ENCODE measurements at places on chromosomes 16 and 17.

- no peak for DNase-seq
Observed at GRCh38 chr16:48133455-48134211, 22.2 kb downstream of the ABCC12 start.

- DNase-seq, result peak; percentile 30
Observed at GRCh38 chr17:20226814-20227482, 217.8 kb downstream of the SPECC1 start.

- no peak for DNase-seq
Observed at GRCh38 chr17:42975265-42975664, 4.6 kb downstream of the PTGES3L start.

- DNase-seq, result no peak
Observed at GRCh38 chr16:87803385-87803784, 37.6 kb upstream of the KLHDC4 start.

GRCh38 chr16:11792410-11793241 lies 4.4 kb downstream of the ZC3H7A start:
- DNase-seq, result peak; percentile 92

GRCh38 chr17:36942631-36943125 lies 5.4 kb downstream of the LHX1 start:
- no peak for DNase-seq

GRCh38 chr16:71367241-71367976 lies 8.9 kb downstream of the CALB2 start:
- DNase-seq, result peak; percentile 47

DNA sequence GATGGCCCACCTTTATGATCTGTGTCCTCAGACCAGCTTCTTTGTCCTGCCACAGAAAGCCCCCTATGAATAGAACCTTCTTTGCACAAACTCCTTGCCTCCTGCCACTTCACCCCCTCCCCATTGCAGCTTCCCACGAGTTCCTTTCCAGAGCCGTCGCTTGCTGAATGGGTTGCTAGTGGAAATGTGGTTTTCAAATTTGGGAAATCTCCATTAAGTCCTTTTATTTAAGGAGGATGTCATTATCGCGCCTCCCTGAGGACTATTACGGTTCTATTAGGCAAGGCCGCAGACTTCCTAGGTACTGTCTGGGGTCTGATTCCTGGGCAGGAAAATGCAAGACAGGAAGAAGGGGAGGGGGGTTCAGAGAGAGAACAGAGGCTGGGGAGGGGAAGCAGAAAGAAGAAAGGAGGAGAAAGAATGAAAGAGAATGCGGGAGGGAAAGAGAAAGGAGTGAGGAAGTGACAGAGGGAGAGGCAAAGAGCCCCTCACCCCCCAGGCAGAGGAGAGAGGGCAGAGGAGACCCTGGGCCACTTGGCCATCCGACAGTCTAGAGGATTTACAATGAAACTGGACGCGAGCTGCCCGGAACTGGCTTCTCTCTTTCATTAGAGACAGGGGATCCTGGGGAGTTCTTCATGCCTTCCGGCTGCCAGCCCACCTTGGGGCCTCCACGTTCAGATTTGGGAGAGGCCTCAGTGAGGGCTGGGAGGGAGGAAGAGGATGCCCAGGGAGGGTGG lies 31.7 kb upstream of the ETV4 start:
- no peak for DNase-seq

DNA sequence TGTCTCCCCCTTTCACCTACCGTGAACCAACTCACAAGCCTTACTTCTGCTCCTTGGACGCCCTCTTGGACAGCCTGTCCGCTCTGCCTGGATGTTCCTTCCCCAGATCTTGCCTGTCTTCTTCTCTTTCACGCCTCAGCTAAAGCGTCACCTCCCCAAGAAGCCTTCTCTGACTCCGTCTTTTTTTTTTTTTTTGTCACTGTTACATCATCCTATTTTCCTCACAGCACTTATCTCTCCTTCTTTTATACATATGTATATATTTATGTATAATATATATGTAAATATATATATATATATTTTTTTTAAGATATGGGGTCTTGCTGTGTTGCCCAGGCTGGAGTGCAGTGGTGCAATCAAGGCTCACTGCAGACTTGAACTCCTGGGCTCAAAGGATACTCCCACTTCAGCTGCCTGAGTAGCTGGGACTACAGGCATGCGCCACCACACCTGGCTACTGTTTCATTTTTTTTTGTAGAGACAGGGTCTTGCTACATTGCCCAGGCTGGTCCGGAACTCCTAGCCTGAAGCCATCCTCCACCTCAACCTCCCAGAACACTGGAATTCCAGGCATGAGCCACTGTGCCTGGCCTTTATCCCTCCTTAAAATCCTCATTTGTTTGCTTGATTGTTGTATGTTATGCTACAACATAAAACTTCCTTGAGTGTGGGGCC lies 16.5 kb upstream of the AKTIP start:
- no peak for DNase-seq

DNA sequence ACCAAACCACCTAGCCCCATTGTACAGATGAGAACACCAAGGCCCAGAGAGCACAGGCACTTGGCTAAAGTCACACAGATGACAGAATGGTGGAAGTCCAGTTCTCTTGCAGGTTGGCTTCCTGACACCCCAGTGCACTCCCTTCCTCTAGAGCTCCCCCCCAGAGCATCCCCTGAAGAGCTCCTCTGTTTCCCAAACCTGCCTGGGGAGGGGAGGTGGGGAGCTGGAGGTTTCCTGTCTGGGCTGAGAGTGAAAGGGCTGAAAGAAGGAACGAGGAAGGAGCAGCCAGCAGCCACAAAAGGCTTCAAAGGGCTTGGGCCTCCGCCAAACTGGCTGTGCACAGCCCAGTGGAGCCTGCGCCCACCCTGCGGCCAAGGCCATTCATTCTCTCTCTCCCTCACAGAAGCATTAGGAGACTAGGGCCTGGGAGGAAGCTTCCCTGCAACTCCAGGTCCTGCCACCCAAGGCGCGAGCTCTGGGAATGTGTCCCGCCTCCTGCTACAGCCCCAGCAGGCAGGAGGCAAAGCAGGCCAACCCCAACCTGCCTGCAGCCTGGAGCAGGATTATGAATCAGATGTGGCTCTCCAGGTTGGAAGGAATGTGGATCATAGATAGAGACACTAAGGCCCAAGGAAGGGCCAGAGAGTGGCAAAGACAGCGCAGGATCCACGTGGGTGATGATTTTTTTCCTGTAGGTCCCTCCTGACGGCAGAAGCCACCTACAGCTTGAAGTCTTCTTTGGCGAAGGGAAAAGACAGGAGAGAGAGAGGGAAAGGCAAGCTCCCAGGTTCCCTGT lies 913 bp downstream of the SLC13A5 start:
- no peak for DNase-seq

DNA sequence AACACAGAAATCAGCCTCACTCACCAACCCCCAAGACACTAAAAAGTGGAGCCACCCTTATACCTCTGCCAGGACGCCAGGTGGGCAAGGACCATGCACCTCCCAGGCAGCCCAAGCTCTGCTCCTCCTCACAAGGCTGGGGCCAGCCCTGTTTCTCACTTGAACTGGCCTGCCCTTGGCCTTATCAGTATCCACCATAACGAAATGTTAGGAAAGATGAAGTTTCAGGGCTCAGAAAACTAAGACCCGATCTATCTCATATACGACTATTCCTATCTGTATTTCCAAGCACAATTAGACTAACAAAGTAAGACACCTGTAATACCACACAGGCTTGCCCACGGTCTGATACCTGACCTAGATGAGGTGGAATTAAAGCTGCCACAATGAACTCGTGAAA lies 6.9 kb downstream of the FBXO31 start:
- no peak for DNase-seq

All from DMS 273 treated with DMSO at 0.1 percent for 48 hours (cell line).